SK-MEL-5 (cell line): ENCODE measurements at places on chromosomes 13 and 19.

DNA sequence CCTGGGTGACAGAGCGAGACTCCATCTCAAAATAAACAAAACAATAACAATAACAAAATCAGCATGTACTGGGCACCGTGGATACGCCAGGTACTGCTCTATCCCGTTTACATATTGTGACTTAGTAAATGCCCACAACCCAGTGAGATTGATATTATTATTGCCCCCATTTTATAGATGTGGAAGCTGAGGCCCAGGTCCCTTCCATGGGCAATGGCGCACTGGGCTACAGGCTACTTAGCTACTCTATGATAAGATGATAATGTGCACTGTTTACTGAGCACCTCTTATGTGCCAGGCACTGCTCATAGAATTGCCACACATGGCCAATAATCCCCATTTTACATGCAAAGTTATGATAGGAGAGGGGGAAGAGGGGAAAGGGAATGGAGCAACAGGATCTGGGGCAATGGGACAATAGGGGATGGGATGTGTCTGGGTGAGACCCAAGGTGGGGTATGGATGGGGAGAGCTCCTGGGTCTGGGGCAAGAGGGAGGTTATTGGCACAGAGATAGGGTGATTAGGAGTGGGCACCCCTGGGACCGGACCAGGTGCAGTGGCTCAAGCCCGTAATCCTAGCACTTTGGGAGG, 5.4 kb downstream of the KCNN4 start:
- no peak for DNase-seq

DNA sequence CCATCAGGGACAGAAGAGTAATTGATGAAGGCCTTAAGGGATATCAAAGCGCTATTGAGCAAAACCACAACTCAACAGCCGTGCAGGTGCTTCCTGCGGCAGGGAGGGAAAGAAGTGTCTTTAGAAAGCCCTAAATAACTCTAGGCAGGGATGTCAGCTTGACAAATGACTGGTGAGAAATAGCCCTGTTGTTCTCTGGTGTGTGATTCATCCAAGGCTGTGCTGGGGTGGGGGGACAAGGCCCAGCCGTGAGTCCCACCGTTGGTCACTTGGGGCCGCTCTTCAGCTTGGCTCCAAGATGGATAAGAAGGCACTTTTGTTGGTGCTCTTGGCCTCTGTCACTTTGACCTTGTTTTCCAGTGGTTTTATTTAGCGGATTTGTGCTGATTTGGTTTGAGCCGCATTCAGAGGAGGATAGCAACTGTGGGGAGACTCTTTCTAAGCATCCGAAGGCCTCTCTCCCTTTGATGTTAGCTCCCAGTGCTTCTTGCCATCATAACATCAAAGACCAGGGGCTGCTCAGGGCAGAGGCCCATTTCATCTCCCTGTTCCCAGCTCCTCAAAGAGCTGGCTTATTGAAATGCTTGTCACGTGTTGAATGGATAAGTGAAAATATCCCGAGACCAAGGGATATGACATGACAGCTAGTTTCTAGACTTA, 130.3 kb upstream of the SERP2 start:
- peak; percentile 93 for DNase-seq

- DNase-seq: no peak
These were observed 50.2 kb upstream of the TPM4 start for GRCh38 chr19:16026131-16026530.

DNA sequence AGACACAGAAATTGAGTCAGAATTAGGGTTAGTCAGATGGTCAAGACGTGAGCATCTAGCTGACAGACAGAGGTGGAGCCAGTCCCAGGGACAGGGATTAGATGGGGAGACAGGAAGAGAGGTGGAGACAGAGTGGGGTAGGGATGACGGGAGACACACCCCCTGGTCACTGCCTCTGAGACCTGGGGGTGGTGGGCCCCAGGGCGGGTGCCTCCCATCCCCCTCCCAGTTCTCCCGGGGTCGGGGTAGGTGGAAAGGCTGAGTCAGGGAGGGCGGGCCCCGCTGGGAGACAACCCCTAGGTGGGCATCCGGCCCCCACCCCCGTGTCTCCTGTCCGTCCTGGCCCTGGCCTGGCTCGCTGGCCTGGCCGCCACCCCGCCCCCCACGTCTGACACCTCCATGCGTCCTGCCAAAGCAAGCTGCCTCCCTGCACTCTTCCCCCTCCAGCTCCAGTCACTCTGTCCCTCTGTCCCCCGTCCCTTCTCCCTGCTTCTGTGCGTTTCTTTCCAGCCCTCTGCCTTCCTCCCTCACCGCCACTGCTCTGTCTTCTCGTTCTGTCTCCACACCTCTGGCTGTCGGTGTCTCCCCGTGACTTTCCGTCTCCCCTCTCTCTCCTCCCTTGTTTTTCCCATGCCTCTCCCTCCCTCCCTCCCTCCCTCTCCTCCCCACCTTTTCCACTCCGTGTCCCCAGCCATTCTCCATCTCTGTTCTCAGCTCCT, 15.1 kb downstream of the CCDC97 start:
- no peak for DNase-seq

DNA sequence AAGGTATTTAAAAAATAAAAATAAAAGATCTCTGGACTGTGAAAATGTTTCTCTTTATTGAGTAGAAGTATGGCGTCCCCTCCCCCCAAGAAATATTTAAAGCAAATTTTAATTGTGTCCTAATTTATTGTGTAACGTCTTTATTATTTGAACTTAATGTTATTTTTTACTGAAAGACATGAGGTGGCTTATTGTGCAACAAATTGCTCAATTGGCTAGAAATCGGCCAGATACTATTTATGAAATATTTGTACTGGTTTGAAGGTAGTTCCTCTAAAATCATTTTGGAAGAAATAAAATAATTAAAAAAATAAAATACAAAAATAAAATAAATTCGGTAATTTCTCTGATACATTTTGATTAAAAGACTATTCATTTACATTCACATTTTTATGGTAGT, 162.3 kb downstream of the DACH1 start:
- DNase-seq: no peak

DNA sequence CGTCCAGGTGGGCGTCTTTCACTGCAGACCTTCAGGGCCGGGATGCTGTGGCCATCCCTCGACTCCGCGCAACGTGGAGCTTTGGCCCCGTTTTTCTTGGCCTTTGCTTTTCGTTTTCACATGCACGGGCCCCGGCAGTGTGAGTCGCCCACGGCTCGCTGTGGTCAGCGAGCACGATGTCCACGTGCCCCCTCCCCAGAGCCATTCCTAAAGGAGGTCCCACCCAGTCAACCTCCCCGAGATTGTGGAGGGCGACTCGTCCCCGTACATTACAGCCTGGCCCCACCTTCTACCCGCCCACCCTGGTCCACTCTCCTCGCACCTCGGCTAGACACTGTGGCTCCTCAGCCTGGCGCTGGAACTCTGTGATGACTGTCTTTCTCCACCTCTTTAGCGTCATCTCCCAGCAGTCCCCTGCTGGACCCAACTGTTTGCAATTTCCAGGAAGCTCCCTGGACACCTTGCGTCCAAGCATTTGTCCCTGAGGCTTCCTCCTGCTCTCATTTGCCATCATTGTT, 405 bp downstream of the ZNF446 start:
- no peak for DNase-seq

GRCh38 chr13:23912469-23912868, 15.2 kb upstream of the C1QTNF9B start:
- no peak for DNase-seq

- DNase-seq: no peak
These were observed 216.3 kb downstream of the SLITRK6 start for GRCh38 chr13:85582890-85583289.

DNA sequence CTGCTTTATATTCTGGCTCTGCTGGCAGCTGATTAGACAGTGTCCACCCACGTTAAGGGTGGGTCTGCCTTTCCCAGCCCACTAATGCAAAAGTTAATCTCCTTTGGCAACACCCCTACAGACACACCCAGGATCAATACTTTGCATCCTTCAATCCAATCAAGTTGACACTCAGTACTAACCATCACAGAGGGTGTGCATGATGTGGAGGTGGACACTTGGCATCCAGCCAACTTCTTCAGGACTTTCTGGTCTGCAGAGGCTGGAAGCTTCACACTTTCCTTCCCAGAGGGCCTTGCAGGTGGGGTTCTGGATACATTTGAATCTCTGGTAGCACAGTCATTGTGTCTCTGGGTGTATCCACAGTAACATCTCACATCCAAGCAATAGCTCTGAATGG, 18.9 kb upstream of the IGFL1 start:
- no peak for DNase-seq

DNA sequence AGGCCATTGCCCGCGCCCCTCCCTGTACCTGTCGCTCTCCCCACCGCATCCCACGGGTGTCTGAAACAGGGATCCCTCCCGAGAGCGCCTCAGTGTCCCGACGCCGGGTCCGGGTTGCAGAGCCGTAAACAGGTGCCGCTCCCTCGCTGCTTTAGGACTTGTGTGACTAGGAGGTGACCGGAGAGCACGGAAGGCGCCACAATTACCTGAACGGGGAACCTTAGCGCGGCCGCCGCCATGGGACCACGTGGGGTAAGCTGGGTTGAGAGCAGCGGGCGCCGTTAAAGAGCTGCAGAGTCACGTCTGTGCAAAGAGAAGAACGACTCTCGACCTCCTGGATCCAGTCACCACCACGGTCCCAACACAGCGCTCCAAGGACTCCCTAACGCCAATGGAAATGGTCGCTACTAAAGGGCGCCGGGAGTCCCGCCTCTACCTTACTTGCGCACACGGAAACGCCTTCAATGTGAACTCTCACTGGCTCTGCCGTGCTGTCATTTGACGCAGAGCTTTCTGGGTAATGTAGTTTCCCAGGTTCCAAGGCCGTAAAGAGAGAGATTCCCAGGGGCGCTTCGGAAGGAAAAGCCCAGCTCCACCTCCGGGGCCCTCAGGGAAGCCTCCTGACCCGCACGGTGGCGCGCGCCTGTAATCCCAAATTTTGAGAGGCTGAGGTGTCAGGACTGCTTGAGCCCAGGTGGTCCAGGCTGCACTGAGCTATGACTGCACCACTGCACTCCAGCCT, at the start of gene ZNF552:
Gene ZNF552 (minus strand): TSS at position 409 of the 742 bp plus-strand sequence. CDS start 170 bp downstream, at position 239.
- peak; percentile 94 for DNase-seq

DNA sequence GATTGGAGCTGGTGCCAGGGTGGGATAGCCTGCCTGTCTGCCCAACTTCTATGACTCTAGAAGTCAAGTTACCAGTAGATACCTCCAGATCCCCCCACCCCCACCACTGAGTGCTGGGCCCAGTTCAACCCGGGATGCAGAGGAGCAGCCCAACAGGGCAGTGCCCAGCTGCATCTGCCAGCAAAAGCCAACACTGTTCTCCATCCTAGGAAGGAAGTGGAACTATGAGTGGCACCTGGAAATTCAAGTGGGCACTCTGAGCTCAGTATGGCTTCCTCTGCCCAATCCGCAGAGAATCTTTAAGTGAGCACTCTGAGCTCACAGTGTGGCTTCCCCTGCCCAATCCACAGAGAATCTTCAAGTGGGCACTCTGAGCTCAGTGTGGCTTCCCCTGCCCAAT, 14.2 kb downstream of the TUBGCP3 start:
- no peak for DNase-seq

- peak; percentile 56 for DNase-seq
These were observed 51.5 kb downstream of the SOX21 start for GRCh38 chr13:94660695-94661326.

GRCh38 chr13:81916461-81916860, 1575.5 kb upstream of the SPRY2 start:
- no peak for DNase-seq

- DNase-seq: no peak
These were observed 10.1 kb downstream of the SSC5D start for GRCh38 chr19:55498246-55498840.

DNA sequence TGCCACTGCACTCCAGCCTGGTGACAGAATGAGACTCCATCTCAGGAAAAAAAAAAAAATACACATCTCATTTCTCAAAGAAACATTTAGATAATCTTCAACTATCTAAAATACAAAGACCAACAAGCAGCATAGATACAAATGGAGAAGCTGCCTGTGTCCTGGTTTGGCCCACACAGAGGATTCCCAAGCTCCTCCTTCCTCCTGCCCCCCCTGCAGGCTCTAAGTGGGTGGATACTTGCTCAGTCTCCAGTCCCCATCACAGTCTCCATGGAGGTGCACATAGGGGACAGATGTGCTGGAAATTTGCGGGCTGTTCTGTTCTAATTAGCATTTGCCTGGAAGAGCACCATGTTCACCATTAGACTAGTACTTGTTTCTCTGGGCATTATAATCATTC, 59.9 kb downstream of the ABCC4 start:
- DNase-seq: no peak

DNA sequence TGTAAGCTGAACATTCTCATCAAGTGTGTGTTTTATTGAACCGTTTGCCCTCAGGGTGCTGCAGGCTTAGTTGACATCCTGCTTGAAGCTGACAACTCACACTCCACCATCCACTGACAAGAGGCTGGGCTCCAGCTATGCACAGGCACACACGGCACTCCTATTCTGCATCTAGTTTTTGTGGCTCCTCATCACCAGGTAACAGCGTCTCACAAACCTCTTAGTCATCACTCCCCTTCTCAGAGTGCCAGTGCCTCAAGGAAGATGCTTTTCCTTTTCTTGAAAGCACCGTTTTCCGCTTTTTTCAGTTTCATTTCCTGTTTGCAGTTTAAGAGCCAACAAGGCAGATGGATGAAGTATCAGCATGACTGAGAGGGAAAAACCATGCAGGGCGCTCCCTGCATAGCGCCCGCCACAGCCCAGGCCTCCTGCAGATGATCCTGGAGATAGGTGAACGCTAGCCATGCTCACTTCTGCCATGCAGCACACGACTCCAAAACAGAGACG, 491.2 kb downstream of the COG6 start:
- no peak for DNase-seq

GRCh38 chr13:107242138-107242537, 674.2 kb upstream of the ARGLU1 start:
- no peak for DNase-seq

DNA sequence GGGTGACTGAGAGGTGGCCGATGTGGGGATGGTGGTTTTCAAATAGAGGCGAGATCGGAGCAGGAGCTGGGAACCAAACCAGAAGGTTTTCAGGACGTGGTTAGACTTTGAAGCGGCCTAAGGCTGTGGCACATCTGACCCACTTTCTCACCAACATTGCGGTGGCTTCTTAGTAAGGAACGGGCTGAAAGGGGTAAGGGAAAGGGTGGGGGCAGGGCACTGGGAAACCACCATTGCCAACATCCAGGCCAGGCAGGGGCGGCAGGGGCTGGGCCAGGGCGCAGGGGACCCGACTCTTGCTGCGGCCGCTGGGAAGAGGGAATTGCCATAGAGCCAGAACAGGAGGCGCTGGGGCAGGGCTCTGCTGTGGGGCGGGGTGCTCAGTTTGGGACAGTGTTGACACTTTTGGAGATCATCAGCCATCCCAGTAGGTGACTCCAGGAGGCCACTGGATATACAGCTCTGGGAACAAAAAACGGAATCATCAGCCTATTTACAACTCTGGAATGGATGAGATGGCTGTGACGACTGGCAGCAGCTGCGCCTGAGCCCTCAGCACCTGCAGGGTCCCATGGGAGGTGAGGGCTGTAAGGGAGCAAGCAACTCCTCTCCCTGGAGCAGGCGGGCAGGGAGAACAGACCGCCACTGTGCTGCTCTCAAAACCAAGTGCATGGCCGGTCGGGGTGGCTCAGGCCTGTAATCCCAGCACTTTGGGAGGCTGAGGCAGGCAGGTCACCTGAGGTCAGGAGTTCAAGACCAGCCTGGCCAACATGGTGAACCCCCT, 52.2 kb downstream of the IRS2 start:
- DNase-seq: no peak
